ENCODE measurements at places on chromosomes 13 and 19. TPM values are rescaled to one million over a fixed set of nuclear protein-coding genes. Genes with fewer than 3 reads are reported as not detected.

Gene SPATA13
- 3.1 TPM for polyA plus RNA-seq

DNA sequence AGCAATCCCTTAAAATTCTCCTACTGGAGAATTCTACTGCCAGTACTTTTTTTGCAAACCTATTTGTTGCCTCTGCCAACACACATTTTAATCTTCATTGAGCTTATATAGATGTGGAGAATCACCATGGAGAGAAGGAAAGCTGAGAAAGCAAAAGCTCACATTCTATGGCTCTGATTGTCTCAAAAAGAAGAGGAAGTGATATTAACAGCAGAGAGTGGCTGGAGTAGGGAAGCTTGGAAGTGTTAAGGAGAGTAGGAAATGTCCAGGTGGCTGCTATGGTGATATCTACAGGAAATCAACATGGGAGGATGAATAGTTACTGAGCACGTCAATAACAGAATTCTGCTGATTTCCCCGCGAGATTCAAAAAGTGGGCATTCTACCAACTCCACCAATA, 78.8 kb upstream of the TDRD3 start:
- DNase-seq: no peak

GRCh38 chr13:45510672-45511071, 45.9 kb downstream of the COG3 start:
- DNase-seq: no peak

DNA sequence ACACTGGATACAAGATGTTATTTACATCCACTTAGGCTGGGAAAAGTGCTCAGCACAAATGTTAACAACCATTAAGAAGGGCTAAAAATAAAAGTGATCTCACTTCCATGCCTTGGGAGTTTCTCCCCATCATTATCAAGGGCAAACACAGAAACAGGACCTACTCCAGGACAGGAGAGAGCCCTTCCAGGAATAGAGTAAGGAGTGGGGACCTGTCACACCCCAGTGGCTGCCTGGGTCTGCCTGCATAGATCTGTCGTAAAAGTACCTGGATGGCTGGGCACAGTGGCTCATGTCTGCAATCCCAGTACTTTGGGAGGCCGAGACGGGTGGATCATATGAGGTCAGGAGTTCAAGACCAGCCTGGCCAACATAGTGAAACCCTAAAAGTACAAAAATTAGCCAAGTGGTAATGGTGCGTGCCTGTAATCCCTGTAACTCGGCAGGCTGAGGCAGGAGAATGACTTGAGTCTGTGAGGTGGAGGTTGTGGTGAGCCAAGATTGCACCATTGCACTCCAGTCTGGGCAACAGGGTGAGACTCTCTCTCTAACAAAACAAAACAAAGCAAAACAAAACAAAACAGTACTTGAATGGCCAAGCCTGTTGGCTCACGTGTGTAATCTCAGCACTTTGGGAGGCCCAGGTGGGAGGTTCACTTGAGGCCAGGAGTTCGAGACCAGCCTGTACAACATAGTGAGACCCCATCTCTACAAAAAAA, 5.6 kb downstream of the ATP8A2 start:
- DNase-seq: no peak

DNA sequence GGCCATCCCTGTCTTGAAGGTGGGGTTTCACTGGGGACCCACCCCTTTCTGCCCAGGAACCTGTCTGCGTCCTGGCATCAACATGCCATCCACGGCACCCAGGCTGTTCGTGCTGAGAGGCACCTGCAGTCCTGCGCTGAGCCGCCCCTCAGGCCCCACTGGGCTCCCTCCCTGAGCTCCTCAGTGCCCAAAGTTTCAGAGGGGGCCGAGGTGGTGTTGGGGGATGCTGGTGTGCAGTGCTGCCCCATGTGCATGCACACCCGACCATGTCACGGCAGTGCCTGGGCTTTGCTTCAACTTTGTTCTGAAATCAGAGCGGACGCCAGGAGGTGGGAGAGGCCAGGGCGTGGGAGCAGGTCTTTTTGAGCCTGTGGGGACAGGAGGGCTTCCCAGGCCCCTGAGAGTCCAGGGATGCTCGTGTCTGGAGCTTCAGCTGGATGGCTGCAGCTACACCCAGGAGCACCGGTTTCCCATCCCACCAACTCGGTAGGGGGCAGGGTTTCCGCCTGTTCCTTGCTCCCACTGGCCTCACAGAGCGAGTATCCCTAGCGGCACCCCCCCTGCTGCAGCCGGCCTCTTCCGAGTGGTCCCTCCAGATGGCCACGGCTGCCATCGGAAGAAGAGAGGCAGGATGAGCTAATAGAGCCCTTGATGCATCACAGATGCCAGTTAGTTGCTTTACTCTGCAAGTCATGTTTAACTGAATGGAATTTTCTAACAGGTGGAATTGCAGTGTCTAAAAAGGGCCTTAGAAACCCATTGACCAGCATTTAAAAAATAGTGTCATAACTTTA, 44.0 kb downstream of the WDFY2 start:
- no peak for DNase-seq

DNA sequence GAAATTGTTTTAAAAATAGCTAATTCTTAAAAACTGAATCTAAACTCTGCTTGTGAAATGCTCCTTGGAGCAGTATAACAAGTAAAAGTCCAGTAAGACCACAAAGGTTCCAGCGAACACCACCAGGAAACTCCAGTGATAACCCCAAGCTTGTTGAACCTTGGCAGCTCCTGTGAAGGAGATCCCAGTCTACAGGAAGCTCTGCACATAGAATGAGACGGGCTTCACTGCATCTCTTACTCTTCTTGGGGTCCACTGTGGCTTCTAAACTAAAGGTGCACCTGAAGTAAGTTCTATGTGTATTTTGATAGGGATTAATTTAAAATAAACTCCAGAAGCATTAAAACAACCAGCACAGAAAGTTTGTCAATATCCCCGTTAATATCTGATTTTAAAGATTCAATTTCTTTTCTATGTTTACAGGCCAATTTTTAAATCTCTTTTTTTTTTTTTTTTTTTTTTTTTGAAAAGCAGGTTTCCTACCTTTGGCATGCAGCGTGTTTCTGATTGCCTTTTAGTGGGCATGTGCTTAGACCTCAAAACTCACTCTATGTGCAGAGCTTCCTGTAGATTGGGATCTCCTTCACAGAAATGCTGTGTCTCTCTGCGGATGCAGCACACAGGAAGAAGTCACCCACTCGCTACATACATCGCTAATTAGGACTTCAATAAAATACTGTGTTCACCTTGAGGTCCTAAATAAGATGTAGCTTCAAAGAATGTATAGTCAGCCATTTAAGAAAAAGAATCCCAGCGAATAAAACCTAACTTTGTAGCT, 508.5 kb downstream of the KLF12 start:
- DNase-seq: no peak

DNA sequence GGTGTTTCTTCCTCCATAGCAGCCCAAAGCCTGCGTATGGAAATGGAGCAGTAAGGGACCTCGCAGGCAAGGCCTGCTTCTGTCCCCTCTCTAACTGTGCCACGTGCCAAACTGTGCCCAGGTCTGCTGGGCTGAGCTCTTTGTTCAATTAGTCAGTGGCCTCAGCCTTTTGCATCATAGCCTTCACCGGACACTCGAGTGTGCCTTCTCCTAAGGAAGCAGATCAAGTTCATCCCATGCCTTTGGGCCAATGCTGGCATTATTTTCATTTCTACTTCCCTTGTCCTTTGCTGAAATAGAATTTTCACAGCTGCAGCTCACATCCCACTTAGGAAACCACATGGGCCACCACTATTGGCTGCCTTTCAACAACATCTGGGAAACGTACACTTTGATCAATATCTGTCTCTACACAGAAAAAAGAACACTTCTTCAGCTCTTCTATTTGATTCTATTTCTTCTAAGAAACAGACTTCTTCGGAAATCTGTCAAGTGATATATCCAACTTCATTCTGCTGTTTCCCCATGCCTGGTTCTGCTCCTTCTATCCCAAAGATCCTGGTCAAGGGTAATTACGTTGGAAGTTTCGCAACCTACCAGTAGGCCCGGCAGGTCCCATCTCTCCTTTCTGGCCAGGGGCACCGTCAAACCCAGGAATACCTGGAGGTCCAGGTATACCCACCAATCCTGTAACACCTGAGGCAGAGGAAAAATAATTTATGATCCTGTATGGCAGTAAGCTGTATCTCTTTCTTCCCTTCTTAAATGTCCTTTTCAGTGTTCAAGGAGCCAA, 143.9 kb downstream of the COL4A1 start:
- no peak for DNase-seq

Gene ZNF77
- polyA plus RNA-seq: 1.7 TPM

DNA sequence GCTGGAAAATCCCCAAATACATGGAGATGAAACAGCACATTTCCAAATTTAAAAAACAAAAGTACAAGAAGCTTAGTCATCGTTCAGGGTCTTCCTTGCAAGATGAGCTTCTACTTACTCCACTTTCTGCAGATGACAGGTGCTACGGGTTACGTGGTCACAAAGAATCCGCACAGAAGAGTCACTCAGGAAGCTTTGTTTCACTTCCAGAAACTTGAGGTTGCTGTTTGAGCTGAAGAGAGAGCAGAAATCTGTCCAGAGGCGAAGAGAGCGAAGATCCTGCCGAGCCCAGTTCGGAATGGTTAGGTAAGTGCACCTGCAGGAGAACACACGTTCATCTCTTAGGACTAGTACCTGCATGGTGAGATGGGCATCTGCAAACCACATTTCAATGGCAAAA, 9.4 kb downstream of the NLRP7 start:
- no peak for DNase-seq

Gene PSG6
- polyA plus RNA-seq: not detected

Gene ZIM2
- not detected for polyA plus RNA-seq

DNA sequence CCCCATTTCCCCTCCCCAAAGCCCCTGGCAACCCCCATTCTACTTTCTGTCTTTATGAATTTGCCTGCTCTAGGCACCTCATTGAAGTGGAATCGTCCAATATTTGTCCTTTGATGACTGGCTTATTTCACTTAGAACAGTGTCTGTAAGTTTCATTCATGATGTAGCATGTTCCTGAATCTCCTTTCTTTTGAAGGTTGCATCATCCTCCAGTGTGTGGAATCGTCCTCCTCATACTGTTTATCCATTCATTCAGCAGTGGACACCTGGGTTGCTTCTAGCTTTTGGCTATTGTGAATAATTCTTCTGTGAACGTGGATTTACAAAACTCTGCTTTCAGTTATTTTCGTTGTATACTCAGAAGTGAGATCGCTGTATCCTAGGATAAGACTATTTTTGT, 161.2 kb upstream of the RNF113B start:
- DNase-seq: no peak

Gene ZNF681
- 0.03 TPM for polyA plus RNA-seq

DNA sequence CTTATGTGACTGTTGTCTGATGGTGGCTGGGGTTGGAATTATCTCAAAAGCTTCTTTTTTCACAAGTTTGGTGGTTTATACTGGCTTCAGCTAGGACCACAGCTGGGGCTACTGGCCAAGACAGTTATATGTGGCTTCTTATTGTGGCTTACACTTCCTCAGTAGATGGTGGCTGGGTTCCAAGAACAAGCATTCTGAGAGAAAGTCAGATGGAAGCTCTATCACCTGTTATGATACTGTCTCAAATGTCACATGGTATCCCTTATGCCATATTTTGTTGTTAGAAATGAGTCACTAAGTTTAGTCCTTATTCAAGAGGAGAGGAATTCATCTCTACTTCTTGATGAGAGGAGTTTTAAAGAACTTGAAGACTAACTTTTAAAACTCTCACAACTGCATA, 41.6 kb downstream of the NDFIP2 start:
- DNase-seq: no peak

Gene B3GNT8
- polyA plus RNA-seq: 0.20 TPM

Gene SIAH3
- not detected for polyA plus RNA-seq

GRCh38 chr13:31209172-31209840, 9.5 kb downstream of the B3GLCT start:
- no peak for DNase-seq

Gene GRK1
- not detected for polyA plus RNA-seq

- DNase-seq: no peak
Observed at GRCh38 chr19:14318873-14319272, 62.4 kb upstream of the ADGRE5 start.

- no peak for DNase-seq
Observed at GRCh38 chr13:111629926-111630325, 309.5 kb downstream of the TEX29 start.
